ENCODE measurements at places on chromosomes 11 and 22. TPM values are rescaled to one million over a fixed set of nuclear protein-coding genes. Genes with fewer than 3 reads are reported as not detected.

The SLC29A2 gene
- 5.4 TPM for total RNA-seq

The F2 gene
- not detected for total RNA-seq

The PLXNB2 gene
- 113 TPM for total RNA-seq

The CELSR1 gene
- 3.6 TPM for total RNA-seq

The SHISAL1 gene
- 0.78 TPM for total RNA-seq

DNA sequence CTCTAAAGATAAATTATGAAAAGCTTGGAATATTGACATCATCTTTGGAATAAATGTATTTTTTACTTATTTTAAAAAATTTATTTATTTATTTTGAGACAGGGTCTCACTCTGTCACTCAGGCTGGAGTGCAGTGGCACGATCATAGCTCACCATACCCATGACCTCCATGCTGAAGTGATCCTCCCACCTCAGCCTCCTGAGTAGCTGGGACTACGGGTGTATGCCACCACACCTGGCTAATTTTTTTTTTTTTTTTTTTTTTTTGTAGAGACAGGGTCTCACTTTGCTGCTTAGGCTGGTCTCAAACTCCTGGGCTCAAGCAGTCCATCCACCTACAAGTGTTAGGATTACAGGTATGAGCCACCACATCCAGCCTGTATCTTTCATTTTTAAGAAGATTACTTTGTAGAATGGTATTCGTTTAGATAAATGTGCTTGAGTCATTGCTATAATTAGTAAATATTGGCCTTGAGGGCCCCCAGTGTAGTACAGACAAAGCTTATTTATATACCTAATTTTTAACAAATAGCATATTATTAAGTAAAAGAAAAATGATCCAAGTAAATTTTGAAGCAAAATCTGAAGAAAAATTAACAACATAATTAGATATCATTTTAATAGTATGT is 8.5 kb downstream of the SWAP70 start:
- H3K4me3 ChIP-seq, result no peak overlapping the region
- H3K27ac ChIP-seq, result no peak overlapping the region
- H3K27me3 ChIP-seq, result no peaks in the 10 kb centered on the region
- DNase-seq, result no peak
- no peaks in the 10 kb centered on the region for H3K4me1 ChIP-seq
- H3K36me3 ChIP-seq, result no peaks in the 10 kb centered on the region

DNA sequence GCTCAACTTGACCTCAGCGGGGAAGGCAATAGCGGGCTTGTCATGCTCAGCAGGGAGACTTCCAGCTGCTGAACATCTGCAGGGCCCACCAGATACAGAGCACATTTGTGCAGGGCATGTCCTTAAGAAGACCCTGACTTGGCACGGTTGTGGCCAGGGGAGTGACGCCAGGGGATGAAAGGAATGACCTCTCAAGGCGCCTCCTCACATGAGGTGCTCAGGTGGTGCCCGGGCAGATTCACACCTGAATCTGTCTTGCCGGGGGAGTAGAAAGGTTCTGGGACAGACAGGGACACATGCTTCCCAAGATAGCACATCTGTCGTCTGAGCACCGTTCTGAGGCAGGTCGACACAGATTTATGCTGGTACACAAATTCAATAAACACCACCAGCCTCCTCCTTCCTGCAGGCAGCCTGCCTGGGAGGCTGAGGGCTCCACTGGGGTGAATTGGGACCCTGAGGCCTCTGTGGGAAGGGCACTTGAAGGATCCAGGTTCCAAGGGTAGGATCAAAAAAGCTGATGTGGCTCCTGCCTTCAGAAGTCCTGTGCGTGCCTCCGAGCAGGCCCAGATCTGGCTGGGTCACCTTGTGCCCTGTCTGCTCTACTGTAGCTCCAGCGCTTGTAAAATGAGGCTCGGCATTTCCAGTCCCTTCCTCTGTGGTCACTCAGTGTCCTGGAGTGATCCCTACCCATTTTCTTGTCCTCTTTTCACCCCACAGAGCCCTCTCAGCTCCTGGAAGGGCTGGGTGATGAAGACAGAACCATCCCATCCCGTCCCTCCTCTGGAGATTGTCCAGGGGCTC is 49.6 kb upstream of the NECTIN1 start:
- DNase-seq, result no peak
- H3K27me3 ChIP-seq, result no peaks in the 10 kb centered on the region
- H3K4me3 ChIP-seq, result no peak overlapping the region
- no peaks in the 10 kb centered on the region for H3K36me3 ChIP-seq

GRCh38 chr11:93654226-93654625 is 7.3 kb upstream of the CEP295 start:
- H3K27ac ChIP-seq, result no peak overlapping the region
- no peak for DNase-seq
- H3K4me1 ChIP-seq, result no peaks in the 10 kb centered on the region

DNA sequence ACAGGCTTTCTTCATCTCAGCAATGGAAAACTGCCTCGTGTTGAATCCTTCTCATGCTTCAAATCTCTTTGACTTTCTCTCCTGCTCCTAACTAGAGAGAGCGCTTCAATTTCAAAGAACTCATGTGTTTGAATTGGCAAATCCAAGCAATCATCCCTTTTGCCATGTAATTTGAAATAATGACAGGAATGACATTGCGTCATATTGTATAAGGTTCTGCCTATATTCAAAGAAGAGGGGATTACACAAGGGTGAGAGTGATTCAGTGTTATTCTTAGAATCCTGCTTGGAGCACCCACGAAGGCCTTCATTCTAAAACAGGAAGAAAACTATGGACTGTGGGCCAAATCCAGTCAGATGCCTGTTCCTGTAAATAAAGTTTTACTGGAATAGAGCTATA is 720.6 kb downstream of the JRKL start:
- H3K36me3 ChIP-seq, result no peaks in the 10 kb centered on the region
- H3K27ac ChIP-seq, result no peak overlapping the region
- no peak for DNase-seq
- H3K4me3 ChIP-seq, result no peak overlapping the region
- H3K27me3 ChIP-seq, result no peaks in the 10 kb centered on the region
- H3K4me1 ChIP-seq, result no peaks in the 10 kb centered on the region

GRCh38 chr11:123833095-123833494 is 26.9 kb upstream of the OR6M1 start:
- DNase-seq, result no peak
- H3K27ac ChIP-seq, result no peak overlapping the region
- peaks cover 2% of the 10 kb centered on the region for H3K4me1 ChIP-seq
- H3K36me3 ChIP-seq, result no peaks in the 10 kb centered on the region
- no peaks in the 10 kb centered on the region for H3K27me3 ChIP-seq

All from body of pancreas (tissue), 4 donors.